Occipital lobe (tissue), 3 donors: ENCODE measurements at places on chromosomes 3 and 15.

DNA sequence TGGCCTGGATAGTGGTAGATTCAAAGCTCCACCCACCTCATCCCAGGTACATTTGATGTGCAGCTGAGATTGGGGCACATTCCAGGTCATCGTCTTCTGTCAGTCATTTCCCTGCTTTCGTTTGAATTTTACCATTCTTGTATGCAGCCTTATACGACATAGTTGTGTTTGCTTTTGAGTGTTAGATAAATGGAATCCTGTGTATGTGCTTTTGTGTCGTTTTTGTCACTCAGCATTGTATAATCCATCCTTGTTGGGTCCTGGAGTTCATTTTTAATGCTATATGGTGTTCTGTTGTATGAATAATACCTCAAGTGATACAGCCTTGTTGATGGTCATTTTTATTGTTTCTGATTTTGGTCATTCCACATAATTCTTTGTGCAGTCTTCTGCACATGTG, 7.3 kb downstream of the RCCD1 start:
- no peak for DNase-seq

DNA sequence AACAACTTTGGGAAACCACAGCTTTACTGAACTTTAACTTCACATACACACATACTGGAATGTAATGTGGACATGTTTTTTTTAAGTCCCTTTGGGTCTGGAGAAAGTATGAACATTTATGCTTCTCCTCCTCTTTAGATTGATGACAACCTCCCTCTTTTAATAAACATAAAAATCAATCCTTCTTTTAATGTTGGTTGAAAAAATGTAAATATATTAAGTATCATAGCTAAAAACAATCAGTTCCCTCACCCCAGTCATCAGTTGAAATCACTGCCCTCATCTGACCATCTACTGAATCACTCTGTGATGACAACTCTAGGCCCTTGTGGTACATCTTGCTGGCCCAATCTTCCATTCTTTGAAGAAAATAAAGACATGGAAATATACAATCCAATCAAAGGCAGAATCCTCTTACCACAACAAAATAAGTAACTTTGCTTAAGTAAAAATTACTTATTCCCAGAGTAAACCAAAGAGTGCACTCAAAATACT, 6.4 kb downstream of the AAGAB start:
- DNase-seq: no peak

DNA sequence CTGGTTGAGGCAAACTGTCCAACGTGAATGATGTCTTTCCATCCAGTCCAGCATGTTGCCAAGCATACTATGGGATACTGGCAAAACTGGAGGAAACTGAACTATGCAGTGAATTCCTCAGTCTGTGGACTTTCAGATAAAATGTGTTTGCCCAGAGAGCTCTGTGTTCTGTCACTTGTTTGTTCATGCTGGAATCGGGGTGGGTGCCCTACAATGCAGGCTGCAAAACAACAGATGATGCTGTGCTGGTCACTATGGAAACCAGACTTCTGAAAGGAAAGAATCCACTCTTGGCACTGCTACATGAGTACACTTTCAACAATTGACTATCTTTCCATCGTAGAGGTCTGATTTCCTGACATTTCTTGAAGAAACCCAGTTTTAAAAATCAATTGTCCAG, 272.5 kb upstream of the ARHGEF26 start:
- DNase-seq: peak; percentile 5

GRCh38 chr15:59522988-59523461, 85.0 kb downstream of the FAM81A start:
- DNase-seq: no peak

DNA sequence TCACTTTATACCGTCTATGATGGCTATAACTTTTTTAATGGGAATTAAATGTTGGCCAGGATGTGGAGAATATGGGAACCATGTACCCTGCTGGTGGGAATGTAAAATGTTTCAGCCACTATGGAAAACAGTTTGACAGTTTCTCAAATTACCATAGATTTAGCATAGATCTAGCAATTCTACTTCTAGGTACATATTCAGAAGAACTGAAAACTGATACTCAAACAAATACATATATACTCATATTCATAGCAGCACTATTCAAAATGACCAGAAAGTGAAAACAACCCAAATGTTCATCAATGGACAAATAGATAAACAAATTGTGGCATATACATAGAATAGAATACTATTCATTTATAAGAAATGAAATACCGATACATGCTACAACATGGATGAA, 539.4 kb downstream of the IGSF11 start:
- DNase-seq: no peak

DNA sequence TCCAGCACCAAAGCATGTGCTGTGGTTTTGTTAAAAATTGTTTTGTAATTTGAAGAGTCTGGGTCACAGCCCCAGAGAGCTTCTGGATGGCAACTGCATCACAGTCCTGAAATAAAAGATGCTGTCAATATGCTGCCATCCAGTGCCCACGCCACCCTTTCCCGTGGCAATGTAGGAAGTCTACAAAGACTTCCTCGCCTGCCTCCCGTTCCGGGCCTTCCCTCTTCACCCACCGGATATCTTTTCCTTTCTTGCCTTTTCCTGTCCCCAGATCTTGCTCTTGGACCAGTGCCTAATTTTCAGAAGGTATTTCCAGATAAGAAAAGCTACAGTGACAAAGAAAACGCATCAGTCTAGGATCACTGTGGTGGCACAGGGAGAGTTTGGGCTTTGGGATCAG, 85.3 kb upstream of the RNU6-1 start:
- DNase-seq: no peak

DNA sequence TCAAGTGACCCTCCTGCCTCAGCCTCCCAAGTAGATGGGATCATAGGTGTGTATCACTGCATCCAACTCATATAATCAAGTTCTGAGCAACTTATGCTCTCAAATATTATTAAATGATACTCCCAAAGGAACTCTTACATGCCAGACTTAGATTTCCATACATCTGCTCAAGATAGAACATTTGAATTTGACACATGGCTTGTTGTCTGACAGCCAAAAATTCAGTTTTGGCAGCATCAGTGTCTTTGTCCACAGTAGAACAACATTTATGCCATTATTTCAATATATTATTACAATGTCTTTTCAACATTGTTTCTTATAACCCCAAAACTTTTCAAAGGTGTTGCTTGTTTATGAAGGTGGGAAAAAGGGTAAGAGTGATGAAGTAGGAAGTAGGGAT, 116.2 kb downstream of the SUCNR1 start:
- no peak for DNase-seq

GRCh38 chr3:133295944-133296917, 103.6 kb upstream of the BFSP2 start:
- DNase-seq: no peak

DNA sequence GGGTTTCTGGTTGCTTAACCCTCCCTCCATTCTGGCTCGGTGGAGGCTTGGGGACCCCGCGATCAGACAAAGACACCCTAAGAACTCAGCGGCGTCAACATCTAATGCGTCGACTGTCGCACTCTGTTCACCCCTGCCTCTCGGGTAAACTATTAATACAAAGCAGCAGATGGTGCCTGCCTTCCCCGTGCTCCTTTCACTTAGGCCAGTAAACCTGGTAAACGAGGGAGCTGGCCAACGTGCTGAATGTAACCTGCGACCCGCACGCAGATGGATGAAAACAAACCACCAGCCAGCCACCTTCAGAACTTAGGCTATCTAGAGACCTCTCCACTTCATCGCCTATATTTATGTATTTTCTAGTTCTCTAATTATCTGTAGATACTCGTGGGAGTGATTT, 848 bp upstream of the CADPS start:
- no peak for DNase-seq

- no peak for DNase-seq
Observed at GRCh38 chr3:59001675-59002074, 48.1 kb downstream of the CFAP20DC start.

- no peak for DNase-seq
Observed at GRCh38 chr3:175082631-175083030, 223.5 kb downstream of the NAALADL2 start.

- DNase-seq: no peak
Observed at GRCh38 chr3:14377838-14378169, 24.6 kb upstream of the SLC6A6 start.

DNA sequence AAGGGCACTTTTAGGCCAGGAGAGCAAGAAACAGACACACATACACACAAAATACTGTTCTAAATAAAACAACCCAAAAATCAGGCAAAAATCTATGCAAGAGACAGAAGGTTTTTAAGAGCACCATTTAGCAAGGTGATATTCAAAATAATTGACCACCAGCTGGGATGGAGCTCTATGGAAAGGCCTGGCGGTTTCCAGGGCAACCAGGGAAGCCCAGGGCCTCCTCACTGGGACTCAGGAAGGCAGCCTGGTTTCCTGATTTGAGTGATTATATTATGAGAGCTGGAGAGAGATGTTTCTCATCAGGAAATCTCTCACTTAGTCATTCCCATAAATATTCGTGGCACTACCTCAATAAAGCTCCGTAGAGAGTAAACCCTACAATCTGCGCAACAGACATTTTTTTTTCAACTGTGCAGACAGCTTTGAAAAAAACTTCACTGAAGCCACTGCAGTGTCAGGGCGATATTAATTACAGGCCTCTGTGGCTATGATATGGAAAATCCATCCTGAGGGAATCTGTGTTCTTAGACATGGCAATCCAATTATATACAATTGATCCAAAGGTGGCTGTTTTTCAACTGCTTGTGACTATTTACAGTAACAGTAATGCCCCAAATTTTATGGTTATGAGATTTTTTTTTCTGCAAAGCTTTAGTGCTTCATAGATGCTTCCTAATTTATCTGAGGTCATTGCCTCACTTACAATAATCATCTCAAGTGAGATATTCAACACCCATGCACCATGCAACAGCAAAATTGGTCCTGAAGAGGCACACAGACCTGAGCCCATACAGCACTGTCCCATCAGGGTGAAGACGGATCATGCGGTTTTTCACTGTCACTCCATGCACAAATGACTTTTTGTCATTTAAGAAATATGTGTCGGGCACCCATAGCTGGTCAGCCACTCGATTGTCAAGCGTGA, 152.1 kb downstream of the GABRB3 start:
- DNase-seq: no peak

- no peak for DNase-seq
Observed at GRCh38 chr15:60568301-60568742, 89.4 kb upstream of the ICE2 start.

DNA sequence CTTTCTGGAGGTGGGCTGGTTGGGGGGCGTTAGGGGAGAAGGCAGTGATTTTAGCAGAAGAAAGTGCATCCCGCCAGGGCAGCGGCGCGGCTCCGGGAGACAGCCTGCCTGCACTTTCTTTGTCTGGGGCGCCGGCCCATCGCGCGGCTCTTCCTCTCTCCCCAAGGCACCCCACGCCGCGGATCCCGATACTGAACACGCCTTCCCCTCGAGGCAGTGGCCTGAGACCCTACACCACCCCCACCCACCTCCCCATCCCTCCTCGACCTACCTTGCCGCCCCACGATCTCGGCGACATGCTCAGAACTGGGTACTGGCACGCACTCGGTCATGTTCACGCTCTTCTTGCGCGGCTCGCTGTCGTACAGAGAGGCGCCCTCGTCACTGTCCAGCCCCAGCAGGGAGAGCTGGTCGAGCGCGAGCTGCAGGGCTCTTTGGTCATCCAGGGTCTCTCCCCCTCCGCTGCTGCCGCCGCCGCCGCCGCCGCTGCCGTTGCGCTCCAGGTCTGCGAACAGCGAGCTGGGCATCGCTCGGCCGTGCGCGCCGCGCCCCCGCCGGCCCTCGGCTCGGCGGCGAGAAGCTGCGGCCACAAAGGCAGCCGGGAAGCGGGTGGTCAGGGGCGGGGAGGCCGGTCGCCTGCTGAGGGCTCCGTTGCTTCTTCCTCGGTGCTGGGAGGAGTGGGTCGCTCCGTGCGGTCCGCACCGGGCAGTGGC, 483 bp downstream of the MEX3B start:
- DNase-seq: peak; percentile 25

- no peak for DNase-seq
Observed at GRCh38 chr3:105473521-105474223, 107.0 kb downstream of the ALCAM start.

GRCh38 chr3:38649500-38650247, at the start of gene SCN5A:
TSS of gene SCN5A (minus strand) at chr3:38649687. CDS start at chr3:38633307, 16,380 bp downstream.
- no peak for DNase-seq

- no peak for DNase-seq
Observed at GRCh38 chr3:189848395-189849040, 217.3 kb downstream of the TP63 start.

GRCh38 chr3:152348436-152349177, 79.9 kb downstream of the MBNL1 start:
- no peak for DNase-seq

DNA sequence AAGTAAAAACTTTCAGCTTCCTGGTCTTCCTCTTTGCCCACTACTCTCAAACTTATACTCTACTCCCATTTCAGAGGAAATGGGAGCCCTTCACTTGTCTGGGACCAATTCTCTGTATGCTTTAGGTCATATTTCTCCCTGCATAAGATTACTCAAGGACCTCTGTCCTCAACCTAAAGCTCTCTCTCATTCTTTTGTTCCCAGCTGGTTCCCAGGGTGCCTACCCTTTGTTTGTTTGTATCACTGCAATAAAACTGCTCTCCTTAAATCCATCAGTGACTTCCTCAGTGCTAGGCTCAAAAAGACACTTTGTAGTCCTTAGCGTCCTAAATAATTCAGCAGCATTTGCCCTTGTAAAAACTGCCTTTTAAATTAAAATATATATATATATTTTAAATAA, 2.9 kb downstream of the NGRN start:
- DNase-seq: no peak

DNA sequence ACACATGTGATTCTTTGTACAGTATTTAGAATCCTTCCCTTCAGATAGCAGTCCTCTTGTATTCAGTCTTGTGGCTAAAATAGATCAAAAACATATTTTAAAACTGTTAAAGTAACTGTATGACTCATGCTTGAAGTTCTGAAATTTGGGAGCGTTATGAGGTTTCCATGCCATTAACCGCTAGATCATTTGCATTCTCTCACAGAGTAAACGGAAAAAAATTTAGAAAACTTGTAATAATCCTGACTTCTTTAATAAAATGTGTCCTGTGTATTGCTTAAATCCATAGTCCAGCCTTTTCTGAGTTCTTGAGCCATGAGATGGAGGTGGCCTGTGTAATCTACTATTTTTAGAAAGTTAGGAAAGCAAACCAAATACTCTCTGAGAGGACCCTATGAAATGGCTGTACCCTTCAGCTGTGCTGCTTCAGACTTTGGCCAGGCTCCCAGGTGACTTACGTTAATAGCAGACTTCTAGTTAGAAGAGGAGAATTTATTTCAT, 33.8 kb downstream of the MBNL1 start:
- no peak for DNase-seq

DNA sequence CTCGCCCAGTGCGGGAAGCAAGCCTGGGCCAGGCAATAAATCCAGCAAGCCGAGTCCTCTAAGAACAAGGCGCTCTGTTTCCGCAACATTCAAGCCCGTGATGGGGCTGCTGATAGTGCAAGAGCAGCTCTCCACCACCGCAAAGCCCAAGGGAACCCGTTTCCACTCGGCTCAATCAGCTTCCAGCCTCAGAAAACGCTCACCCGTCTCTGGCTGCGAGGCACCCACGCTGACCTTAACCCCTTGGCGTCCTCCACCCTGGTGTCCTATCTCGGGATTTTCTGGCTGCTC, 17.8 kb downstream of the SPATA12 start:
- DNase-seq: no peak

DNA sequence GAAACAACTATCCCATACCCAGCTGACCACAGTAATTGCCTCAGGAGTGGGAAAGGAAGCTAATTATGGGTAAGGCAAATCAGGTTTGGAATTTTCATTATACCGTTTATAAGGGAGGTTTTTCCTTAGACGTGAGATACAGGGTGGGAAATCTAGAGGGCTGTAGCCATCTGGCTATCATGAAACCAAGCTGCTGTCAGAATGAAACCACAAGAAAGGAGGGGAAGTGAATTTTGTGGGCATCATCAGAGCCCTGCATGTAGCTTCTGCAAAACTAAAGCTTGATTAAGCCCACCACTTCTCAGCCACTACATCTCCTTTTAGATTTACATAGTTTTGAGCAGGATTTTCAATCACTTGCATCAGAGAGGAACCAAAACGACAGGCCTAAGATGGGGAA, 893.5 kb downstream of the TUSC7 start:
- no peak for DNase-seq
